Stimulated activated CD8-positive, alpha-beta memory T cell treated with anti-CD3 and anti-CD28 coated beads, Interleukin-2, amount 100 ng/mL, for 48 hours (primary cell): ENCODE measurements at places on chromosomes 7 and 10.

- no peak for DNase-seq
Measured at GRCh38 chr7:81430150-81430549, 339.7 kb downstream of the HGF start.

DNA sequence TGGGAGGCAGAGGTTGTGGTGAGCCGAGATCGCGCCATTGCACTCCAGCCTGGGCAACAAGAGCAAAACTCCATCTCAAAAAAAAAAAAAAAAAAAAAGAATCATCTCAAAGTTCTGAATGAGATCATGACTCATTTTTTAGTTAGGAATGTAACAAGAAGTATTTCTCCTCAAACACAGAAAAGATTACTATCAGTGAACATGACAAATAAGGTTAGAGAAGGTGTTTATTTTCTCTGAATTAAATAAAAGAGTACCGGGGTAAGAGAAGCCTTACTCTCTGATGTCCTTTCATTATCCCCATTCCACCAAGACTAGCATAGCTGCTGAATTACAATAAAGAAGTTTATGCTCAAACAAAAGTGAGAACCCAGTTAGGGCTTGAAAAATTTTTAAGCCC, 50.1 kb downstream of the IPMK start:
- DNase-seq = no peak

GRCh38 chr7:9890092-9890491, 1083.6 kb upstream of the PHF14 start:
- DNase-seq = no peak

GRCh38 chr7:43110791-43111535, 1.5 kb upstream of the HECW1 start:
- no peak for DNase-seq

GRCh38 chr7:18555120-18555519, 59.6 kb downstream of the HDAC9 start:
- DNase-seq = no peak

DNA sequence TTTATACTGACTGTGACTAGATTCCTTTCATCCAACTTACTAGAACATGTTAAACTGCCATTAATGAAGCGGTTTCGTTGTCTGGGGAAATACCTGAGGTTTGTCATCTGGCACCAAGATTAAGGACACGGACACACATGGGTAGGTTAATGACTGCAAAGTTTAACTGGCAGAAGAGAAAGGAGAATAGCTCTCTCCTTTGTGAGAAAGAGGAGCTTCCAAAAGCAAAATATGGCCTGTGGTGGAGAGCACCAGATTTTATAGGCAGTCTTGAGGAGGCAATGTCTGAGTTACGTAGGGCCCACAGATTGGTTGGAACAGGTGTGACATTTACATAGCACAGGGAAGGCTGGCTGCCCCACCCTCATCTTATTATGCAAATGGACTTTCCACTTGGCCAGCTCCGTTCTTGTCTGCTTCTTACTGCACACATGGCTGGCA, 1193.0 kb upstream of the CELF2 start:
- DNase-seq = no peak

DNA sequence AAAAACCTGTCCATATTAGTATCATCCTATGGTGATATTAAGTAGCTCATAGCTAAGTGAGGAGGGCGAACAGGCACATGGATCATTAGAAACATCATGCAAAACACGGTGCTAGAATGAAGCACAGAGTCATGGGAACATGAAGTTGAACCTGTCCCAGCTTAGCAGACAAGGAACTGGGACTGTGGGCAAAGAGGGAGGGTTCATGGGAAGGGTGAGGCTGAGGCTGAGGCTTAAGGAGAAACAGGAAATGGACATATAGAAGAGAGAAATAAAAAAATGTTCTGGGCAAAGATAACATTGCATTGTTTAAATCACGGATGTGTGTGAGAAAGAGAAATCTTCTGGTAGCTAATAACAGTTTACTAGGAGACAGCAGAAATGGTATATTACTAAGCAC, 708.1 kb downstream of the GRID1 start:
- no peak for DNase-seq

GRCh38 chr7:51187941-51188340, 128.7 kb downstream of the COBL start:
- no peak for DNase-seq
